ENCODE measurements at places on chromosomes 12 and 14.

- DNase-seq, result no peak
These were observed 13.6 kb upstream of the TBC1D30 start for GRCh38 chr12:64810831-64811230.

DNA sequence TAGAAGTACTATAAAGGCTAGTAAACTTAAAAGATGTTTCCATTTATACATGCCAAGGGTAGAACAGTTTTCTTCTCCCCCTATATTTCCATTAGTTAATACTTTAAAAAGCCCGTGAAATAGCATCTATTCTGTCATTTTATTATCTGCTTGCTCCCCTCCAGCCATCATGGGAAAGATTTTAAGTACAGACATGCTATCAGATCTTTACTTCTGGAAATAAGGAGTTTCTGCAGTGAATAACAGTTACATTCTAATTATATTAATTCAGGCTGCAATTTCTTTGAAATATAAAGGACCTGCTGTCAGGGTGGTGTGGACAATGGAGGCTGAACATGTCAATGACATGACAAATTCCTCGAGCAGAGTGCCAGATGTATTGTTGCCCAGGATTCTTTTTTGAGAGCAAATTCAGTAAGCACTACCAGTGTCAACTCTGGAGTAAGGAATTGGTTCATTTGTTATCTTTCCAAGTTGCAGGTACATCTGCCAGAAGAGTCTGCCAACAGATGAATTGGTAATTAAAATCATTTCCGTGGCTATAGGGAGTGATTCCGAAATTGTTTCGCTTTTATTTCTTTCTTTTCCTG, 151.3 kb downstream of the BTG1 start:
- no peak for DNase-seq

DNA sequence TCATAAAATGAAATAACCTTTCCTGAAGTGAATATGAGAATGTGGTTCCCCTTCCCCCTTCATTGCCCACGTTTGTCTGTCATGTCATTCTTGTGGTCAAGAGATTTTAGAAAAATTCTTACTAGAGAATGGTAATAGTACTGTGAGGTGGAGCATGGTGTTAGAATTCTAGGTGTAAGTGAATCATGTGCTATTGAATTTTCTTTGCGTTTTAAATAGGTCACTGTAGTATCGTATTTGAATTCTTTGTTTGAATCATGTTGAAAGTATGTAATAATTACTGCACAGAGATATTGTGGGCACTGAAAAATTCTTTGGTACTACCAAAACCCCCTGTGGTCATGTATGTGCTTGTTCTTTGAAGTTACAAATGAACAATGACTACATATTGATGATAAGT, 49.9 kb downstream of the FUT8 start:
- no peak for DNase-seq

DNA sequence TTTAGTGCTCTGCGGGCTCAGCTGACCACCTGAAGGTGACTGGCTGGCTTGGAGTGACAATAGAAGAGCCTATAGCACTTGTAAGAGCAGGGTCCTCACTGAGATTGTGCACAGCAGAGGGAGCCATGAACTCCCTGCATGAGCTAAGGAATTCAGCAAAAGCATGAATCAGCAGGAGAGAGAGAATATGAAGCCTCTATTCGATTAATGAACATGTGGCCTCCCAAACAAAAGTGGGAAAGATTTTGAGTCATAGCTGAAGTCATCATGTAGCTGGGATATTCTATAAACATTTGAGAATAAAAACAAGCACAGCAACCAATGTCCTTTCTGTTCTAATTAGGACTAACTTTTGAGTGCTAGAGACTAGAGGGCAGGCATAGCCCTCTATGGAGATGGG, 626.6 kb downstream of the DIO2 start:
- DNase-seq, result no peak

DNA sequence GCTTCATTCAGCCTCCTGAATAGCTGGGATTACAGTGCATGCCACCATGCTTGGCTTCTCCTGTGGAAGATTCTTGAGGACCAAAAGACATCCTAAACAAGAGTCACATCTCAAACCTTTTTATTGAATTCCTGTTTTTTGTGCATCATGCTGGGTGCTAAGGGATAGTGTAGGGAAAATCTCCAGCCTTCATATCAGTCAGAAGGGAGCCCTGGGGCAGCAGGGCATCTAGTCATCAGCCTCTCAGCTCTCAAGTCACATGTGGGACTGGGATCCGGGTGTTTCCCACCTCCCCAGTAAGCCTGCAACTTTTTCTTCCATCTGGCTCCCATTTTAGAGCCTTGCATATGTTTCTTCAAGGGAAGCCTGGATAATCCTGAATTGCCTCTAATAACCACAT, 25.1 kb upstream of the OASL start:
- no peak for DNase-seq

DNA sequence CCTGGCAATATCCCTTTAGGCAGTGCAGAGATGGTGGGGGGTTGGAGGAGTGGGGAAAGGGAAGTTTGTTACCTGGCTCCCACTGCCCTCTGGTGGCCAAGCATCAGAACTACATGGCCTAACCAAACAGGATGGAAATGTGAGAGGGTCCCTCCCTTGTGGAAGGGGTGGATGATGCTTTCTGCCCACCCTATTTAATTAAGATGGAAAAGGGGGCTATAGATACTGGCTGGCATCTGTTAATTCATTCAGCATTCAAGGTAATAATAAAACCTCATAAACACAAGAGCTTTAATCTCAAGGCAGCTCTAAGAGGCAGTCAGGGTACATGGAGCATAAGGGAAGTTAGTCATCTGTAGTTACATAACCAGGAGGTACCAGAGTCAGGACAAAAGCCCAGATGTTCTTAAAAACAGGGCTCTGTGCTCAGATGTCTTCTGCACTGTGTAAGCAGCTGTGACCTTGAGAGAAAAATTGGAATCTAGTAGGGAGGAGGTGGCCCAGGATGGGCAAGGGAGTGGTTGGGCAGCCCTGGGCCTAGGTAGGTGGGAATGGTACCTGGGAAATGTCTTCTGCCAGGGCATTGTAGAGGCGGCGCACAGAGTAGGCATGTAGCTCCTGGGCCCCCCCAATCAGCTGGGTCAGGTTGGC, 4.6 kb downstream of the AP1G2 start:
- DNase-seq, result peak; percentile 34

DNA sequence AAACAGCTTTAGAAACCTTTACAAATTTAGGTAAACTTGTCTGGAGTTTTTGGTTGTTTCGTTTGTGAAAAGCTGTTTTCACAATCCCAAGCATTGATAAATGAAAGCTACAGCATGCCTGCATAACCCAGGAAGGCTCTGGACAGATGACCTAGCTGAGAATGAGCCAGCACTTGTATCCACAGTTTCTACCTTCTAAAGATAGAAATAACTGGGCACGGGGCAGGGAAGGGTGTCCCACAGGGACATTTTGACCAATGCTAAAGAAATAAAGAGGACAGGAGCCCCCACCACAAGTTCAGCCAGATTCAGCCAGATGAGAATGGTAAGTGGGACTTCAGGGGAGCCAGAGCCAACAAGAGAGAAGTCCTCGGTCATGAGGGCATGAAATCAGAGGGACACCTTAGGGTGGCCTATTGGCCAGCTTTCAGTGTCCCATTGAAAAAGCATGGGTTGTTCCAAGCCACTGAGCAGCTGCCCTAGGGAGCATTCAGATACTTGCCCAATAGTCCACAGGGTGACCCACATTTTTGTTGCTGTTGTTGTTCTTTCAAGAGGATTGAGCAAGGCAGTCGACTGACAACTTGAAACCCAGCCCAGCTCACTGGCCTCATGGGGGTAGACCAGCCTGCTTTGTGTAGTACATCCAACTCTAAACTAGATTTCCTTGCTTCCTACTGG, 140.3 kb upstream of the NUDT4 start:
- DNase-seq, result no peak

DNA sequence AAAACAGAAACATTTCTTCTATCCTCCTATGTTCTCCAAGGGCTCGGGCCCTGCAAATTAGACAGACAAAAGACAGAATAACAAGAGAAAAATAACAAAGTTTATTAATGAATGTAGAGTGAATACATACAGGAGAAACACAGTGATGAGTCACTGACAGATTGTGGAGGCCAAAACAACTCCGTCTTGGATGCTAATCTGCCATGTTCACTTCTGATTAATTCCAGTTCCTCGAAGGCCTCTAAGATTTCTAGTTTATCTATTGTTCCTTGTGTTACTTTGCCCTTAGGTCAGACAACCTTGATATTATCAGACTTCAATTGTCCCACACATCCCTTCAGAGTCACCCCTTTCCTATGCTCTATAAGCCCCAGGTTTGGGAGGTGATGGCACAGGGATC, 26.8 kb upstream of the NEDD1 start:
- no peak for DNase-seq

GRCh38 chr12:58074259-58074658, 132.9 kb downstream of the ATP23 start:
- no peak for DNase-seq

- DNase-seq, result no peak
These were observed 32.8 kb downstream of the FMNL3 start for GRCh38 chr12:49674318-49674981.

- DNase-seq, result no peak
These were observed 197.0 kb downstream of the DAD1 start for GRCh38 chr14:22391908-22392565.

Data from stimulated activated CD8-positive, alpha-beta memory T cell treated with anti-CD3 and anti-CD28 coated beads, Interleukin-7, amount 100 ng/mL, for 24 hours (primary cell).